Activated T-helper 1 cell treated with anti-CD3 and anti-CD28 coated beads, Interleukin-2, amount 50 U/mL, for 16 hours (primary cell): ENCODE measurements at places on chromosomes 3 and 15.

DNA sequence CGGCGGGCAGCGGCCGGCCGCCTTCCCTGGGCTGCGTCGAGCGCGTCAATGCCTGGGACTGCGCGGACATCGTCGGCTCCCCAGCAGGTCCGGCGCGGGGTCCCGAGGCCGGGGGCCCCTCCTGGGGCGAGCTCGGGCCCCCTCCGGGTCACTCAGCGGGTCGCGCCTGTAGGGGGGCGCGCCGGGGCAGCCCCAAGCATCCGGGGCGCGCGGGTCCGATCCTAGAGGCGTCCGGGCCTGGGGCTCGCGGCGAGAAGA lies 725 bp downstream of the TLE3 start:
- DNase-seq = no peak

- no peak for DNase-seq
Measured at GRCh38 chr3:136667081-136667480, 85.1 kb downstream of the STAG1 start.

- no peak for DNase-seq
Measured at GRCh38 chr3:192875971-192876565, 41.6 kb downstream of the MB21D2 start.

GRCh38 chr15:27293607-27294006 lies 322.6 kb downstream of the GABRG3 start:
- DNase-seq = no peak

GRCh38 chr15:38554354-38554753 lies 10.3 kb downstream of the RASGRP1 start:
- no peak for DNase-seq

GRCh38 chr3:32849046-32849445 lies 31.2 kb downstream of the TRIM71 start:
- DNase-seq = no peak

GRCh38 chr3:172749230-172749965 lies 1.1 kb upstream of the ECT2 start:
- no peak for DNase-seq

- DNase-seq = no peak
Measured at GRCh38 chr3:143002083-143002712, 828 bp downstream of the U2SURP start.

DNA sequence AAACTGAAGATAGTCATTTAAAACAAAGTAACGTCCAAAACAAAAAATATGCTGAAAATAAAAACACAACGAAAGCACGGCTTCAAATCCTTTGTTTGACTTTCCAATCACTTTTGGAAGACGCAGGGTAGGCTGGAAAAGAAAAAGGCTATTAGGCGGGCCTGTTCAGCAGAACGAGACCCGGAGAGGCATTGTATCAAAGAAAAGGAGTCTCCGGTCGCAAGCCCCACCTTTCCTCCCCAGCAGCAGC lies 691 bp downstream of the SENP7 start:
- DNase-seq = no peak

DNA sequence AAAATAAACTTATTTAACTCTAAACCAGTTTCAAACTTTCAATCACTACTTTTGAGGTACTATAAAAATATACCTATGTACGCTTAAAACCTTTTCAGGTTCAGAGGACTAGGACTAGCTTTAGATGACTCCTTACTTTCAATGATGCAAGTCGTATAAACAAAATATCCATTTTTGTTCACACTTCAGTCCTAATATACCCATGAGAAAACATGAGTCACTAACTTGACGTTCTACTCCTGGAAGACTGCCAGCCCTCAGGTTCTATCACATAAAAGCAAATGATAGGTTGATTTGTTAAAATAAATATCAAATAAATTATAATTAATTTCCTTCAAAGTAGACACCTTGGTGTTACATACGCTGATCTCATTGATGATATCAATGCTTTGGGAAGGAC lies 10.6 kb upstream of the P3H2 start:
- no peak for DNase-seq
